ENCODE measurements at places on chromosomes 16 and 17. TPM values are rescaled to one million over a fixed set of nuclear protein-coding genes. Genes with fewer than 3 reads are reported as not detected.

GRCh38 chr17:34711646-34712045 is 132.3 kb downstream of the TMEM132E start:
- DNase-seq = no peak

DNA sequence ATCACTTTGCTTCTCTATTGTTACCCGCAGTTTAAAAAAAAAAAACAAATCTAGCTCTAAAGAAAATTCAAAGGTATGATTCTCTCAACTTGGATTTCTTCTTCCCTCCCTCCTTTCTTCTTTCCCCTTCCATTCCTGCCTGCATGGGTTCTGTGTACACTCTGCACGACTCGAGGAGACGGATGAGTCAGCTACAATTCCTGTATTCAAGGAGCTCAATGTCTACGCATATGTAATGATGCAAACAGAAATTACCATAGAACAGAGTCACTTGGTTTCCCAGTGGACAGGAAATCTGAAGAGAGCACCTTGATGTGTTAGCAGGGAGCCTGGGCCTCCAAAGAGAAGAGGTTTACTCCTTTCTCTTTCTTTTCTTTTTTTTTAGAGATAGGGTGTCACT is 92.3 kb downstream of the VPS53 start:
- DNase-seq = peak; percentile 33

DNA sequence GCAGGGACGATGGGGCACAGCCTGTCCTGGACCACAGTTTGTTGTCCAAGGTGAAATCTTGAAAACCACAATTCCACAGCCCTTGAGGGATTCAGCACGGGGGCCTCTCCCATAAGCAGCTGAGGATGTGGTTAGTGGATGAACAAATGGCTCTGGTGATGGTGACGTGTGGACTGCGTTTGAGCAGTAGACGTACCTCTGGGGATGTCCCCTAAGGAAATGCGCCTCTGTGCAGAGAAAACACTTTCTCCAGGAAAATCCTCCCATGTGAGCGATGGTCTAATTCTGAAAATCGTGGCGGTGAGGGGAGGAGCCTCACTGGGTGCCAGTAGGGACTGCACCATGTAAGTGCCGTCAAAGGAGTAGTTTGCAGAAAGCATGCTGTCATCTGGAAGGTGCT is 2.7 kb upstream of the SEPTIN12 start:
- DNase-seq = no peak

DNA sequence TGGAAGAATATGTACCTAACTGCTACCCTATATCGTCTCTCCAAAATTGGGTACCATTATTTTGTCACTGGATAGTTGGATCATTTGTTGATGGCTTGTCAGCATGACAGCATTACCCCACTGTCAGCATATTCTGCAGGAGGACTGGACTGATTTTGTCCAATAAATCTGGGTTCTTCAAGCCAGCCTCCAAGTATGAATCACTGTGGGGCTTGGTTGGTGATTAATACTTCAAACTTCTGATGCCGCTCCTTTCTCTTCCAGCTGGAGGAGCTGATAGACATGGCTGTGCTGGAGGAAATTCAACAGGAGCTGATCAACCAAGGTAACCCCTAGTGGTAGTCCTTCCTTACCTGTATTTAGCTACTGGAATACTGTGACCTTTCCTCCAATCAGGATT is 2.5 kb downstream of the RPAIN start:
- no peak for DNase-seq

GRCh38 chr16:59201821-59202220 is 467.7 kb upstream of the GOT2 start:
- no peak for DNase-seq

The HAGH gene
- 63.2 TPM for total RNA-seq

The FAM83G gene
- total RNA-seq = 17.8 TPM
